Vagina (tissue), 2 donors: ENCODE measurements at places on chromosomes 2 and 18. TPM values are rescaled to one million over a fixed set of nuclear protein-coding genes. Genes with fewer than 3 reads are reported as not detected.

- H3K36me3 ChIP-seq, result no peaks in the 10 kb centered on the region
- H3K27ac ChIP-seq, result no peak overlapping the region
Measured at GRCh38 chr2:56314796-56315195, 131.0 kb downstream of the CCDC85A start.

GPC1 gene
- total RNA-seq, result 73.2 TPM

GPATCH11 gene
- 6.1 TPM for total RNA-seq

GRCh38 chr18:12776821-12777471, 74.1 kb downstream of the PSMG2 start:
- H3K27ac ChIP-seq, result no peak overlapping the region
- H3K27me3 ChIP-seq, result no peaks in the 10 kb centered on the region
- peak overlapping the region; percentile 11 for H3K4me3 ChIP-seq
- H3K36me3 ChIP-seq, result no peaks in the 10 kb centered on the region

- H3K36me3 ChIP-seq, result no peaks in the 10 kb centered on the region
- H3K27me3 ChIP-seq, result no peaks in the 10 kb centered on the region
- H3K4me1 ChIP-seq, result no peaks in the 10 kb centered on the region
- H3K27ac ChIP-seq, result no peak overlapping the region
- no peak for DNase-seq
Measured at GRCh38 chr2:59711121-59711520, 842.3 kb downstream of the BCL11A start.

DNA sequence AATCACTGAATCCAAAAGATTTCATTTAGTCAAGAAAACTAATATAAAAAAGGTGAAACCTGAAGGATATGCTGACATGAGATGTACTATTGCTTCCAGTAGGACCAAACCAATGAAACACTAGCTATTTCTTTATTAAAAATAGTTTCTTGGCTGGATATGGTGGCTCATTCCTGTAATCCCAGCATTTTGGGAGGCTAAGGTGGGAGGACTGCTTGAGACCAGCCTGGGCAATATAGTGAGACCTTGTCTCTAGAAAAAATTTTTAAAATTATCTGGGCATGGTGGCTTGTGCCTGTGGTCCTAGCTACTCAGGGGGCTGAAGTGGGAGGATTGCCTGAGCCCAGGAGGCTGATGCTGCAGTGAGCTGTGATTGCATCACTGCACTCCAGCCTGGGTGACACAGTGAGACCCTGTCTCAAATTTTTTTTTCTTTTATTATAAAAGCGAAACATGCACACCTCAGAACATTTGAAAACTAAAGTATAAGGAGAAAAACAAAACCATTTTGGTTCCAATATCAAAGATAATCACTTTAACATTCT, 266.2 kb downstream of the TGIF1 start:
- H3K27ac ChIP-seq, result no peak overlapping the region
- H3K27me3 ChIP-seq, result no peaks in the 10 kb centered on the region
- H3K36me3 ChIP-seq, result no peaks in the 10 kb centered on the region

GRCh38 chr2:182854375-182855105, 11.9 kb downstream of the FRZB start:
- no peaks in the 10 kb centered on the region for H3K36me3 ChIP-seq
- H3K27me3 ChIP-seq, result no peaks in the 10 kb centered on the region
- DNase-seq, result no peak
- no peak overlapping the region for H3K27ac ChIP-seq

DNA sequence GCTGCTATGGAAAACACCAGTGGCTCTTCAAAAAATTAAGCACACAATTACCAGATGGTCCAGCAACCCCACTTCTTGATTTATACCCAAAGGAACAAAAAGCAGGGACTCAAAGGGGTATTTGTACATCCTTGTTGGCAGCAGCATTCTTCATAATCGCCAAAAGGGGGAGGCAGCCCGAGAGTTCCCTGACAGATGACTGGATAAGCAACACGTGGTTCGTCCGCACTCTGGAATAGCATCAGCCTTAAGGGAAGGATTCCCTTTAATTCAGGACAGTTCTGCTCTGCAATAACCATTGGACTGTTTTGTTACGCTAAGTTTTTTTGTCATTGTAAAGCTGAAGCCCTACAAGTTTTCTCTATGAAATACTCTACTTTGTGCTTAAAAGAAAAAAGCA, 76.7 kb upstream of the TWIST2 start:
- DNase-seq, result no peak
- no peak overlapping the region for H3K4me3 ChIP-seq
- H3K27ac ChIP-seq, result no peak overlapping the region
- H3K4me1 ChIP-seq, result no peaks in the 10 kb centered on the region
- H3K36me3 ChIP-seq, result no peaks in the 10 kb centered on the region

GRCh38 chr2:223096235-223096970, 44.4 kb downstream of the KCNE4 start:
- no peaks in the 10 kb centered on the region for H3K36me3 ChIP-seq
- H3K4me1 ChIP-seq, result no peaks in the 10 kb centered on the region
- no peak overlapping the region for H3K4me3 ChIP-seq
- DNase-seq, result no peak
- no peaks in the 10 kb centered on the region for H3K27me3 ChIP-seq

HOXD10 gene
- total RNA-seq, result 19.6 TPM

DNA sequence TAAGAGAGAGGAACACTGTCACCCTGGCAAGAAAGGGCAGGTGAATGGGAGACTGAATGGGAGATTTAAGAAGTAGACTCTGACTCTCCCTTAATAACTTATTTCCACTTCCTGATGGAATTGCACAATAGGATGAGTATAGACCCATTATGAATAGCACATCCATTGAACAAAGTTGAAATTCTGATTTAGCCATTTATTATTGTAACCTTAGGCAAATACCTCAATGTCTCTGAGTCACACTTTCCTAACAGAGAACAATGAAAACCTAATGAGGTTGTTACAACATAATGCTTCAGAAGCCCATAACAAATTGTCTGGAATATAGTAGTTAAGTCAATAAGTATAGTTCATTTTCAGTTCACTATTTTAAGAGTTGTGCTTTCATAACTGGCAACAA, 78.9 kb downstream of the NRXN1 start:
- no peak overlapping the region for H3K27ac ChIP-seq
- no peaks in the 10 kb centered on the region for H3K36me3 ChIP-seq
- no peak for DNase-seq
- no peaks in the 10 kb centered on the region for H3K27me3 ChIP-seq
- H3K4me1 ChIP-seq, result no peaks in the 10 kb centered on the region

DNA sequence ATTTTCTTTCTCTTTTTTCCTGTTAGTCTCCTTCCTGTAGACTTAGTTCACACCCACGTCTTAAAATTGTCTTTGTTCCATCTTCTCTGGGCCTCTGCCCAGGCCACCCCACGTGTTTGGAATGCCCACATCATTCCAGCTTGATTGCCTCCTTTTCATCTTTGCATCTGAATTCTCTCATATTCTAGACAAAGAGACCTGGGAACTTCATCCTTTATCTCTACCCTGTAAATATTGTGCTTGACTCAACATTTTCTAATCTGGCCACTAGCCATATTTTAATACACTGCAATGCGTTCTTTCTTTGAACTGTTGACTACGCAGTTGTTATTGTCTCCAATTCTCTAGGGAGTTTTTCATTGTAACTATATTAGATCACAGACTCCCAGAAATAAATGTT, 187.5 kb upstream of the NRXN1 start:
- no peak for DNase-seq
- no peaks in the 10 kb centered on the region for H3K27me3 ChIP-seq
- H3K27ac ChIP-seq, result no peak overlapping the region
- no peaks in the 10 kb centered on the region for H3K4me1 ChIP-seq
- no peak overlapping the region for H3K4me3 ChIP-seq
- H3K36me3 ChIP-seq, result no peaks in the 10 kb centered on the region

GRCh38 chr2:55585451-55586080, 31.9 kb downstream of the PPP4R3B start:
- H3K4me1 ChIP-seq, result peaks cover 16% of the 10 kb centered on the region
- H3K4me3 ChIP-seq, result no peak overlapping the region
- H3K27me3 ChIP-seq, result no peaks in the 10 kb centered on the region
- no peak overlapping the region for H3K27ac ChIP-seq

SPOPL gene
- 20.1 TPM for total RNA-seq

TRIB2 gene
- total RNA-seq, result 64.8 TPM

GRCh38 chr2:18731666-18732065, 142.3 kb upstream of the NT5C1B start:
- no peaks in the 10 kb centered on the region for H3K4me1 ChIP-seq
- H3K27me3 ChIP-seq, result no peaks in the 10 kb centered on the region
- H3K4me3 ChIP-seq, result no peak overlapping the region
- no peaks in the 10 kb centered on the region for H3K36me3 ChIP-seq
- no peak overlapping the region for H3K27ac ChIP-seq

- no peak overlapping the region for H3K4me3 ChIP-seq
- no peak overlapping the region for H3K27ac ChIP-seq
- no peak for DNase-seq
- peaks cover 5% of the 10 kb centered on the region for H3K36me3 ChIP-seq
- no peaks in the 10 kb centered on the region for H3K27me3 ChIP-seq
Measured at GRCh38 chr2:33265584-33266338, 210.7 kb upstream of the RASGRP3 start.

DNA sequence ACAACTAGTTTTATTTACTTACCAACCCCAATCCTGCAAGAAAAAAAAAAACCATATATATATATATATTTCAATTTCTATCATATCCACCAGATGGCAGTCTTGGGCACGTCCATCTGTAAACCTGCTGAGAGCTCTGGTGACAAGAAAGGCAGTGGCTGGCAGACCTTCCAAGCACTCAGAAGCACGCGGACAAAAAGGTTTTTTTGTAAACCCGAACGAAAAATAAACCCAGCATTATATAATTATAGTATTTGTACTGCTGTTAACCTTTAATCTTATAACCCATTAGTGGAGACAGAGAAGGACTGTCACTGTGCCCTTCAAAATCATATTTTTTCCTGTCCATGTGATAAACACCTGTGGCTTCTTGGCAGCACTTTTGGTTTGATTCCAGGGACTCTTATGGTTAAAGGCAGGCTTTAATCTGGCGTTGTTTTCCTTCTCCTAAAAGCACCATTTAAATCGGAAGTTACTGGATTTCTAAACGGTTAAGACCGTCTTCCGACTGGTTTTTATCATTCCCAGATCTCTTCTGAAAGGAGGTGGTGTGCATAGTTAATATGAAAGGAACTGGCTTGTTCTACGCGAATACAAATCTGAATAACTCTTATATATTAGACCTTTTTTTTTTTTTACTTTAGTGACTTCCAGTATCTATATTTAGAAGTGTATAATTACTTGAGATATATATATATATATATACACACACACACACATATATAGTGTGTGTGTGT, 31.0 kb upstream of the SLC3A1 start:
- H3K4me3 ChIP-seq, result peak overlapping the region; percentile 28
- H3K27me3 ChIP-seq, result no peaks in the 10 kb centered on the region
- DNase-seq, result no peak
- H3K36me3 ChIP-seq, result no peaks in the 10 kb centered on the region
- no peak overlapping the region for H3K27ac ChIP-seq

GRCh38 chr2:134952608-134953007, 34.0 kb downstream of the CCNT2 start:
- no peaks in the 10 kb centered on the region for H3K4me1 ChIP-seq
- no peak for DNase-seq
- H3K4me3 ChIP-seq, result no peak overlapping the region
- H3K27me3 ChIP-seq, result no peaks in the 10 kb centered on the region
- H3K27ac ChIP-seq, result no peak overlapping the region
- H3K36me3 ChIP-seq, result no peaks in the 10 kb centered on the region

GRCh38 chr2:60234274-60234986, 319.0 kb downstream of the BCL11A start:
- H3K36me3 ChIP-seq, result no peaks in the 10 kb centered on the region
- no peak overlapping the region for H3K27ac ChIP-seq
- H3K4me3 ChIP-seq, result no peak overlapping the region

DNA sequence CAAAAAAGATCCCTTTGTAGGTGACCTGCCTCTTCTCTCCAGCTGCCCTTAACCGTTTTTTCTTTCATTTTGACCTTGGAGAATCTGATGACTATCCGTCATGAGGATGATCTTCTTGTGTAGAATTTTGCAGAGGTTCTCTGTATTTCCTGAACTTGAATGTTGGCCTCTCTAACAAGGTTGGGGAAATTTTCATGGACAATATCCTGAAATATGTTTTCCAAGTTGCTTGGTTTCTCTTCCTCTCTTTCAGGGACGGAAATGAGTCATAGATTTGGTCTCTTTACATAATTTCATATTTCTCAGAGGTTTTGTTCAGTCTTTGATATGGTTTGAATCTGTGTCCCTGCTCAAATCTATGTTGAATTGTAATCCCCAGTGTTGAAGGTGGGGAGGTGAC, 34.0 kb downstream of the ZC3H8 start:
- H3K36me3 ChIP-seq, result peaks cover 8% of the 10 kb centered on the region
- no peak for DNase-seq
- H3K4me1 ChIP-seq, result no peaks in the 10 kb centered on the region
- no peak overlapping the region for H3K4me3 ChIP-seq
- no peak overlapping the region for H3K27ac ChIP-seq
- no peaks in the 10 kb centered on the region for H3K27me3 ChIP-seq

GRCh38 chr2:55010149-55010591, 40.1 kb downstream of the RTN4 start:
- H3K4me1 ChIP-seq, result peaks cover 95% of the 10 kb centered on the region
- H3K36me3 ChIP-seq, result no peaks in the 10 kb centered on the region
- peak overlapping the region; percentile 50 for H3K27ac ChIP-seq
- no peak for DNase-seq
- peak overlapping the region; percentile 23 for H3K4me3 ChIP-seq

DNA sequence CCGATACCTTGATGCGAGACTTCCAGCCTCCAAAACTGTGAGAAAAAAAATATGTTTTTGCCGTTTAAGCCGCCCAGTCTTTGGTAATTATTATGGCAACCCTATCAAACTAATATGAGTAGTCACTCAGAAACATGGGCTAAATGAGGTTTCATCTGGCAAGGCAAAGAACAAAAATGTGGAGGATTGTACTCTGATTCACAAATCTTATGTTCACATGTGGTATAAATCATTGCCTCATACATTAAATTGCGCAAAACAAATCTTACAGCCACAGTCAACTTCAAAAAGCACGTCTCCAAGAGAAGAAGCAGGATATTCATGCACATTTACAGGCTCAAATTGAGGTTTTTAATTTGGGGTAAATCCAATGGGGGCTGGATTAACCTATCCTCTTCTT, 1435.4 kb upstream of the LRRTM1 start:
- no peaks in the 10 kb centered on the region for H3K4me1 ChIP-seq
- no peak for DNase-seq
- no peak overlapping the region for H3K27ac ChIP-seq
- no peaks in the 10 kb centered on the region for H3K27me3 ChIP-seq
- H3K4me3 ChIP-seq, result no peak overlapping the region

GRCh38 chr2:29763371-29763770, 158.0 kb downstream of the ALK start:
- H3K4me1 ChIP-seq, result peaks cover 18% of the 10 kb centered on the region
- no peaks in the 10 kb centered on the region for H3K27me3 ChIP-seq
- H3K27ac ChIP-seq, result no peak overlapping the region
- H3K4me3 ChIP-seq, result no peak overlapping the region
- no peaks in the 10 kb centered on the region for H3K36me3 ChIP-seq
